ENCODE measurements at places on chromosomes 7 and 10.

DNA sequence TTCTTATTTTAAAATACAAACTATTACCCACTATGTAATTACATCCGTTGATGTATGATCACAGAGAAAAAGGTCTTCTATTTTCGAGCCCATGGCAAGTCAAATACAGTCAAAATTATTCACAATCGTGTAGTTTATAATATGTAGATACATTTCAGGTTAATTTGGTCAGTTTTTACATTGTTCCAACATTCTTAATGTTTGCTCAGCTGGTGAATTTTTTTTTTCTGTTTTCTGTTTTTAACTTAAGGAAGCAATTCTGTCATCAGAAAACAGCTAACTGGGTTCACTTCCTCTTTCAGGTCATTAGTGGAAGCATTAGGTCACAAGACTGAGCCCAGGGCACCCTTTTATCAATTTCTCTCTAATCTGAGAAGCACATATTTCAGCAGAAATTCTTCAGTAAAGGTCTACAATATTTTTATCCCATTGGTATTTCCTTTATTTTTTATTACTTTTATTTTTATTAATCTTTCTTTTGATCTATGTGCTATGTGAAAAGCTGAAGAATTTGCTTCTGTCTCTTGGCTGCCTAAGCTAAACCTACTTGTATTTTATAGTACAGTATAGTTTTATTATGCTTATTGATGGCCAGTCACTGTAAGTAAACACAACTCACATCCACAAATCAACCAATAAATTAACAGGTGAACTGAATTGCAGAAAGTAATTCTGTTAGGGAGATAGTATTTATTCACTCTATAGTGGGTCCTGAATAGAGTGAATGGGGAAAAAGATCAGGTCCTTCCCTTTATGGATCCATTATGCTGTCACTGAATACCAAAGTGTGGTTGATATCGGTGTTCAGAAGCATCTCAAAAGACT, 84.6 kb downstream of the ICA1 start:
- no peak for DNase-seq

DNA sequence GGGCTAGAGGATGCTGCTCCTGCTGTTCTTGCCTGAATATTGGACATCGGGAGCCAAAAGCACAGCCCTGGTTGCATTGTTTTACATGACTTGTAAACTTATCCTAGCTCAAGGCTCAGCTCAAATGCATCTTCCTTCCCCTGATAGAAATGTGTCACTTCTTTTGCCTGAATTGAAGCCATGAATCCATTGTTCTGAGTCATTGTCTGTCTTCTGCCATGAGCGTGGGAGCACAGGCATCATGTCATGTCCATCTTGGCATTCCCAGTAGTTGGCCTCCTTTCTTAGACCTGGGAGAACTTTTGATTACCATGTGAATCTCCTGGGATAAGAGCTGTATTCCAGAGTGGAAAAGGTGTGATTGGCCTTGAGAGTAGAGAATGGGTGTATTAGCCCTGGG, 54.1 kb upstream of the OPN4 start:
- DNase-seq = no peak

DNA sequence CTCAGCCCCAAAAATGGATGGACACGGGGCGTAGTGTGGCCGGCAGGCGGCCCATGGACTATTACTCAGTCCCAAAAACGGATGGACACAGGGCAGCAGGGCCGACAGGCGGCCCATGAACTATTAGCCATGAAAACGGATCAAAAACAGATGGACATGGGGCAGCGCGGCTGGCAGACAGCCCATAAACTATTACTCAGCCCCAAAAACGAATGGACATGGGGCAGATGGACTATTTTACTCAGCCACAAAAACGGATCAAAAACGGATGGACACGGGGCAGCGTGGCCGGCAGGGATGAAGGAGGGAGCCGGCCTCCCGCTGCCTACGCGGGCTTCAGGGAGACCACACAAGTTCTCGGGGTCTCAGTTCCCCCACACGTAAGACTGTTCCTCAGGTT, 32.9 kb downstream of the GPER1 start:
- DNase-seq = no peak

- DNase-seq = no peak
Measured at GRCh38 chr10:34506786-34507185, 308.3 kb downstream of the PARD3 start.

- no peak for DNase-seq
Measured at GRCh38 chr10:70834021-70834420, 18.3 kb downstream of the SGPL1 start.

All from stimulated activated CD8-positive, alpha-beta memory T cell treated with anti-CD3 and anti-CD28 coated beads, Interleukin-4, amount 100 ng/mL, for 1 hour (primary cell).